Dermis microvascular lymphatic vessel endothelial cell (primary cell): ENCODE measurements at places on chromosomes 2 and 18.

GRCh38 chr18:8791171-8791651, 85.9 kb downstream of the MTCL1 start:
- peak; percentile 77 for DNase-seq

DNA sequence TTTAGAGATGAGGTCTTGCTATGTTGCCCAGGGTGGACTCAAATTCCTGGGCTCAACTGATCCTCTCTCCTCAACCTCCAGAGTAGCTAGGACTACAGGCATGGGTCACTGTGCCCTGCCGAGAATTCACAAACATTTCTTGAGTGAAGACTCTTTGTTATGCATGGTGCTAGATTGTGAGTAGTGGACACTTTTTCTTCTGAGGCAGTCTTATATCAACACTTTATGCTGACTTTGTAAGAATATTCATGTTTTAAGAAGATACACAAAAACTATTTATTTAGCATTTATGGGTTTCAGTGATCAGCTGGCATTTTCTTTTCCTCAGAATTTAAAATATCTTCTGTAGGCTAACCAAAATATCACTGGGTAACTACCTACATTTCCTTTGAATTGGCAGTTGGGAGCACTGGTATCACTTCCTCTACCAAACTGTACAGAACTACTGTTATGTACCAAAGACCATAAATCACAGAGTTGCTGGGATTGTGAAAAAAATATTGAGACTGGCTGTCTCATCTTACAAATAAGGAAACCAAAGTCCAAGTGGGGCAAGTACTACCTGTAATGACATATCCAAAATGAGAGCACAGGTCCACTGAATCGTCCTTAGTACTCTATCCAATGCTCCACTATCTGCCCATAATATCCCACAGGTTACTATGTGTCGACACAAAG, 34.0 kb downstream of the DOCK10 start:
- DNase-seq, result no peak

GRCh38 chr2:84924173-84925106, 19.0 kb downstream of the TMSB10 start:
- DNase-seq, result peak; percentile 93

DNA sequence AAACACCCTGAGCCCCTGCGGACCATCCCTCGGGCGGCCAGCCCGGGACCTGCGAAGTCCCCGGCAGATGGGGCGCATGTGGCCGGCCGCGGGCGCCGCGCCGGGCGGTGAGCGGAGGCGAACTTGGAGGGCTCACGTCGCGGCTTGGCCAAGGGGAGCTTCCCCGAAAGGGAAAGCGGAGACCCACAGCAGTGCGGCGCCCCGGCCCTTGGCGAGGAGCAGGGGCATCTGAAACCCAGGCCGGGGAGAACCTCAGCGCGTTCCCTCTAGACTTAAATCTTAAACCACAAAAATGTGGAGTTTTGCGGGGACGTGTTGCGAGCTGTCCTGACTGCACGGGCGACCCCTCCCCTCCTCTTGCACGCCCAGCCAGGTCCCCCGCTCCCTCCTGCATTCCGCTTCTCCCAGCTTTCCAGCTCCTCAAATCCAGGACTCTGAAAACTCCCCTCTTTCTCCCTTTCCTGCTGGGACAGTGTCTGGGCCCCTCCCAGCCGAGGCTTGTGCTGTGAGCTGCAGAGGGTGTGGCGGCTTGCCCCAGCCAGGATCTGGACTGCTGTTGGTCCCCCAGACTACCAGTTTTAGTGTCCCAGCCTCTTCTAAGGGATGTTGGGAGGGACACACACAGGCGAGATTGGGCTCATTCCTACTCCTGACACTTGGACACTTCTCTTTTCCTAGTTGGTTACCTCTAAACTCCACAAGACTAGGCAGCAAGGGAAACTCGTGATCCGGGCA, 1.3 kb downstream of the FMNL2 start:
- no peak for DNase-seq

DNA sequence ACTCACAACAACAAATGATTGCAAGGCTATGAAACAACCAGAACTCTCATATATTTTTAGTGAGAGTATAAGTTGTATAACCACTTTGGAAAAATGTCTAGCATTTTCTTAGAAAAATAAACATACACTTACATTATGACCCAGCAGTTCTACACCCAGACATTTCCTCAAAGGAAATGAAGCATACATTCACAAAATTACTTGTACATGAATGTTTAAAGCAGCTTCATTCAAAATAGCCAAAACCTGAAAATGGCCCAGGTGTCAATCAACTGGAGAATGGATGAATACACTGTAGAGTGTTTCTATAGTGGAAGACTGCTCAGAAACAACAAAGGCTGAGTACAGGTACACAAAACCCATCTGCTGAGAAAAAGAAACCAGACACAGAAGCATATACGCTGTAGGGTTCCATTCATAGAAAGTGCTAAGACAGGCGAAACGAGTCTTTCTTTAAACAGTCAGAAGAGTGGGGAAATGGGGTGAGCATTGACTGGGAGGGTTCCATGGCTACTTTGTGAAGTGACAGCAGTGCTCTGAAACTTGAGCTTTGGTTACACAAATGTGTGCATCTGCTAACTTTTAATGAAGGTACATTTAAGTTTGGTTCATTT, 799.0 kb downstream of the DCDC2C start:
- DNase-seq, result peak; percentile 56

DNA sequence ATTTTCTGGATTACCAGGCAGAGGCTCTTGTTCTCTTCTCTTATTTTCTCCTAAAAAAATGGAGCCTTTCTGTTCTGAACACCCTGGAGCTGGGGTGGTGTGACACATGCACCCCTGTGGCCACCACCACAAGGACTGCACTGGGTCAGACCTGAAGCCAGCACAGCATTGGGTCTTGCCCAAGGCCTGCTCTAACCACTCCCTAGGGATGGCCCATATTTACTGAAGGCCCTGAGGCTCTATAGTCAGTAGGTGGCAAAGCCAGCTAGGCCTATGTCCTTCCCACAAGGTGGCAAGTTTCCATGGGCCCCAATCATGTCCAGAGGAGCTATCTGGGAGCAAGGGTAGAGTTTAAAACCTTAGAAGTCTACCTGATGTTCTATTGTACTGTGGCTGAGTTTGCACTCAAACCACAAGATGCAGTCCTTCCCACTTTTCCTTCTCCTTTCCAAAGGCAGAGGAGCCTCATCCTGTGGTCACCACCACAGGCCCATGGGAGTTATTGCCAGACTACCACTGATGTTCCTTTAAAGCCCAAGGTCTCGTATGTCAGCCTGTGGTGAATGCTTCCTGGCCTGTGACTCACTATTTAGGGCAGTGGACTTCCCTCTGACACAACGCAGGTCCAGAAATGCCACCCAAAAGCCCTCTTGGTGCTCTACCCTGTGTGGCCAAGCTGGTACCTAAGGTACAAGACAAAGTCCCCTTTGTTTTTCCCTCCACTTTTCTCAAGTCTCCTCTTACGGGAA, 15.0 kb upstream of the FMNL2 start:
- no peak for DNase-seq

DNA sequence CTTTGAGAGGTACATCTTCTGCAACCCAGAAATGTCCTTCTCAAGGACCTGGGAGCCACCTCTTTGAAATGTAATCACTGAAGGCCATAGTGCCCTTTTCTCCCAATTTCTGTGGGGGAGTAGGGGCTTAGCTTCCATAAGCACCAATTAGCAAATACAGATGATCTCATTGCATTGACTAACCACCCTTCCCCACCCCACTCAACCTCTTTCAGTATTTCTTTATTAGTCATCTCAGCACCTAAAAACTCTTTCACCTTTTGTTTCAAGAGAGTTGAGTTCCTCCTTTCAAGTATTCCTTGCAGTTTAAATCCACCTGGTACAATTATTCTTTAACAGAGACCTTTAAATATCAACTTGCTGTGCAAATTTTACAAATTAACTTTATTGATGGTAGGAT, 1011.8 kb upstream of the CDH2 start:
- DNase-seq, result no peak

GRCh38 chr2:219525533-219526232, 11.4 kb downstream of the ASIC4 start:
- no peak for DNase-seq

- no peak for DNase-seq
Measured at GRCh38 chr2:136331226-136331625, 213.3 kb upstream of the CXCR4 start.

DNA sequence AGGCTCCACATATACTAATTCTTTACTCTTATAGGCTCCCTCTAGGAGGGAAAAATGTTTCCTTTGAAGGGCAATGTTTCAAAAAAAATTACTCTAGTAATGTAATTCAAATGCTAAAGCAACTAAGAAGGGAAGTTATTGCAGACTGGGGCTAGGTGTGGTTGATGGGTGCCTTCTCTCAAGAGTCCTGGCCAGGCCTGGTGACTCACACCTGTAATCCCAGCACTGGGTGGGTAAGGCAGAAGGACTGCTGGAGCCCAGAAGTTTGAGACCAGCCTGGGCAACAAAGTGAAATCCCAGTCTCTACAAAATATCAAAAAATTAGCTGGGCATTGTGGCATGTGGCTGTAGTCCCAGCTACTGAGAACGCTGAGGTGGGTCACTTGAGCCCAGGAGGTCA, 31.2 kb upstream of the CDKL4 start:
- DNase-seq, result no peak

DNA sequence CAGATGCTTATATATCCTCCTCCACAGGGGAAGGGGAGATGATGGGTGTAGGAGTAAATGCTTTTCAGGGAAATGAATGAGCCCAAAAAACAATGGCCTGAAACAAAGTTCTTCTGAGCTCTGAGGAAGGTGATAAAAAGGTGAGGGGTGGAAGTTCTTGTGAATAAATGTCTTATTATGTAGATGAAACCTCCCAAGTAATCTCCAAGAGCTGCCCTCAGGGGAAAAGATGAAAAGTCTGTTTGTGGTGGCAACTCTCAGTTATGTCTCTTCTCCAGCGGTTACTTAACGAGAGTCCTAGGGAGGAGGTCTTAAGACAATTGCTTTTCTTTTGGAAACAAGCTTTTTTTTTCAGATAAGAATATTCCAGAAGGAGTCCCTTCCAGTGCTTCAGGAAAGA, 115.5 kb upstream of the CHAC2 start:
- no peak for DNase-seq

DNA sequence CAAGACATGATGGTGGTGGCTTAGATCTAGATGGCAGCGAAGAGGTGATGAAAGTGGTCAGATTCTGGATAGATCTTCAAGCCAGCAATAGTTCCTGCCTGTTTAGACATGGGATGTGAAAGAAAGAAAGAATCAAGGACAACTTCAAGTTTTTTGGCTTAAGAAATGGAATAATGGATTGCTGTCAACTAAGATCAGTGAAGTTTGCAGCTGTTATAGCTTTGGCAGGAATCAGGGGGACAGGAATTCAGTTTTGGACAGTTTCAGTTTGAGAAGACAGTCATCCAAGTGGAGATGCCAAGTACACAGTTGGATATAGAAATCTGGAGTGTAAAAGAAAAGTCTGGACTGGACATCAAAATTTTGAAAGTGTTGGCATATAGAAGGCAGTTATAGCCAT, 283.7 kb upstream of the PKDCC start:
- DNase-seq, result no peak

DNA sequence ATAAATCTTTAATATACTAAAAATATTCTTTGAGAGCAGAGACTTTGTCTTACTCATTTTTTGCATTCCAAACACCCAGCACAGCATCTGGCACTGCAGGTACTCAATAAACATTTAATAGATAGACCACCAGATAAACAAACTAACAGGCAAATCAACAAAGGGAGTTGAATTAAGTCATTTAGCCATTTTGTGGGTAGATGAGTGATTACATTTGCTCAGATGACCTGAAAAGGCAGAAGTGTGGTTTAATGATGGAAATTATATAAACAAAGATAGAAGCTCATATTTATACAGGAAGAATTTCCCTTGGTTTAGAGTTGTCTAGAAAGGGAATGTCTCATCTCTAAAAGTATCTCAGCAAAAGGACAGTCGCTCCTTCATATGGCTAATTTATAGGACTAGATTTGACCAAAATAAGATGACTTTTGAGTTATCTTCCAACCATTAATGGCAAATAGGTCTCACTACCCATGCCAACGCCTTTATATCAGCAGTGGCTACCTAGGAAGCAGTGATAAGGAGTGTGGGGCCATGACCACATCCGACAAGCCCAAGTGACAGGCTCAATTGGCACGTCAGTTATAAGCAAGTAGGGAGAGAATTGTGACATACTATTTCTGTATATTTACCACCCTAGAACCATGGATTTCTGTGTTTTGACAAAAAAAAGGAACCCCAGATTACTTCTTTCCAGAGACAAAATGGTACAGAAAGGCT, 173.5 kb downstream of the ATAD2B start:
- DNase-seq, result no peak

DNA sequence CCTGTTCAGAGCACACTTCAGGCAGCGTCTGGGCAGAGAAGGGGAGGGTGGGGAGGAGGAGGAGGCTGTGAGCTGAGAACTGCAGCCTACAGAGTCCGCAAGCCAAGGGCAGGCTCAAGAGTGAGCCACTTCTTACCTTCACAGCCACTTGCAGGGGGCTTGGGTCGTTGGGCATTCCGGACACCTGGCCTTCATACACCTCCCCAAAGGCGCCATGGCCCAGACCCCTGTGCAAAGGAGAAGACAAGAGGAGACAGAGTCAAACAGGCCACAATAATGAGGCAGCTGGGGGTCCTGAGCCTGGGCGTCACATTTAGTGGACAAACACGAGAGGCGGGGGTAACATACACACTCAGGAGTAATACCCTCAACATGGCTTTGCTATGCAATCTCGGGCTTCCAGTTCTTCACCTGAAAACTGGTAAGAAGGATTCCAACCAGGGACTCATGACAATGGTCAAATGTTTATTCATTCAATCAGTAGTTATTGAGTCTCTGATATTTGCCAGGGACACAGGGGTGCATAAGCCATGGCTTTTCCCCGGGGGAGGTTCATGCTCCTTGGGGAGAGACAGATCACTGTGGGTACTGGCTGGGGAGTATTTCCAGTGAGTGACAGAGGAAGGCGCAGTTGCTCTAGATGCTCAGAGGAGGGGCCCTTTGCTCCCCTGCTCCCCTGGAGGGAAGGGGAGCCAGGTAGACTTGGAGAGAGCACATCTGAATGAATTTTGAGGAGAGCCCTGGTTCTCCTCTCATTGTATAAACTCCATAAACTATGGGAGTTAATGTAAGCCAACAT, 107.4 kb downstream of the CLIP4 start:
- no peak for DNase-seq

GRCh38 chr2:160783474-160783873, 289.9 kb upstream of the RBMS1 start:
- DNase-seq, result no peak

- no peak for DNase-seq
Measured at GRCh38 chr2:109254174-109254904, 125.3 kb downstream of the SH3RF3 start.

DNA sequence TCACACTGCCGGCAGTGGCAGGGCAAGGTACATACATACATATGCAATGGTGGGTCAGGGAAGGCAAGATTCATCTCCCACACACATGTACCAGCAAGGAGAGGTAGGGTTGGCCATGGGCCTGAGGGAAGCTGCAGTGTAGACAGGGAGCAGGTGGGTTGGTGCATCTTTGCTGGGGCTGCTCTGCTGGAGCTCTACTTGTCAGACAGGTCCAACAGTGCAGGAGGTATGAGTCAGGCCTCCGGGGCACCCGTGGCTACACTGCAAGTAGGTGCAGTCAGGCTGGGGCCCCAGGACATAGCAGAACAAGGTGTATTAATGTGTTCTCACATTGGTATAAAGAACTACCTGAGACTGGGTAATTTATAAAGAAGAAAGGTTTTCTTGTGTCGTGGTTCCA, 281.1 kb upstream of the COL3A1 start:
- DNase-seq, result no peak
